Endodermal cell (in vitro differentiated cells): ENCODE measurements at places on chromosomes 4 and X.

DNA sequence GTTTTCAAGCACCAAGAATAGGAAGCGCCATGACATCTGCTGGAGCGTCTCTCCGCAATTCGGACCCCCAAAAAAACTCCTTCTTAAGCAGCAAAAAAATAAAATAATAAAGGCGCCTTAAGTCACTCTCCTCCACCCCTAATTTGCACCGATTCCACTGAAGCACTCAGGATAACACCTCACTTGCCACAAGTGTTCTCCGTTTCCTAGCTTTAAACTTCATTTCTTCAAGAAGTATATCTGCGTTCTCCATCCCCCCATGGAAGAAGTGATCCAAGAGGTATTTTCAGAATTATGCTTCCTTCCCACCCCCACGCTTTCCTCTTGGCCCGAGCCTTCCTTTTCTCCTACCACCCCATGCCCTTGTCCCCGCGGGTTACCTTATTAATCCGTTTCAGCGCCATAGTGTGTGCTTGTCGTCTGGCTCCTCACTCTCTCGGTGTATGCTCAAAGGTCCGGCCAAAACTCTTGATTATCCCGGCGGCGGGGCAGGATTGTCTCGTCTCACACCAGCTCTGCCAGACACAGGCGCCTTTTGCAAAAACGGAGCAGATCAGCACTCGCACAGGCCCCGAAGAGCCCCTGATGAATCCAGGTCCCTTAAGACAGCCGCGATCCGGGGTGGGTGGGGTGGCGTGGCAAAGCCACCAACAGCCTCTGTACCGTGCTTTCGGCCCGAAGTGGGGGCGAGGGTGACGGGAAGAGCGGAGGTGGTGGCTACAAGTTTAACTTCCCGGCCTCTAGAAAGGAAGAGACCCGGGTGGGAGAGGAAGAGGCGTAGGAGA, 1.1 kb downstream of the UBE2D3 start:
- no peak for DNase-seq

DNA sequence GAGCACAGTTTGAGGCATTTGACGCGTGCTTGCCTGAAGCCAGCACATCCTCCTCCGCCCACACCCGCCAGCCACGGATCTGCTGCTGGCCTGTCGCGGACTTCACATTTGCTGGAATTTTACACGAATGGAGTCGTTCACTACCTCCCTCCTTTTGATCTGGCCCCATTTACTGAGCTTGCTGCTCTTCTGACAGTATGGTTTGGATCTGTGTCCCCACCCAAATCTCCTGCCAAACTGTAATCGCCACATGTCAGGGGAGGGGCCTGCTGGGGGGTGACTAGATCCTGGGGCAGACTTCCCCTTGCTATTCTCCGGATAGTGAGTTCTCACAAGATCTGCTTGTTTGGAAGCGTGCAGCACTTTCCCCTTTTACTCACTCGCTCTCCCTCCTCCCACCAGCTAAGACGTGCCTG, 19.9 kb upstream of the CPLX1 start:
- DNase-seq: no peak

DNA sequence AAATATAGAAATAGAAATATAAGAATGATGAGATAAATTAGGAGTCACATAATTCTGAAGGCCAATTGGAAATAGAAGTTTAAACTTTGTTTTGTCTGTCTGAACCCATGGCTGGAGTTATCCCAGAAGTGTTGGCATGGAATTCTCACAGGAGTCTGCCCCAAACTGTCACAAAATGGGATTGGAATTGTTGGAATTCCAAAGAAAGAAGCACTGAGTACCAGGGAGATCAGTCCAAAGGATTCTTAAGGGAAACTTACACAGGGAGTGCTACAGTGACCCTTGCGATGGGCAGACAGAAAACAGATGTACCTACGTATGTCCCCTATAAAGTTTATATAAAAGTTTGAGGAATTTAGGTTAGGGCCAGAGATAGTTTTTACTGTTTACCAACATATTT, 1607.7 kb downstream of the ARAP2 start:
- no peak for DNase-seq

DNA sequence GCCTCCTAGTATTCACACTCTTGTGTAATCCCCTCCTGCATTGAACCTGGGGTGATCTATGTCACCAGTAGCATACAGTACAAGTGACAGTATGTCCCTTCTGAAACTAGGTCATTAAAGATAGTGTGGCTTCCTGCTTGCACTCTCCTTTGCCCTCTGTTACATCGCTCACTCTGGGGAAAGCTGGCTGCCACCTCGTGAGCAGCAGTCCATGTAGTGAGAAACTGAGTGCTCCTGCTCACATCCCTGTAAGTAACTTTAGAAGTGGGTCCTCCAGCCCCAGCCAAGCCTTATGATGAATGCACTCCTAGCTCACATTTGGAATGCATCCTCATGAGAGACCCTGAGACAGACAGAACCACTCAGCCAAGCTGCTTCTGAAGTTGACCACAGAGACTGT, 89.8 kb upstream of the TNIP3 start:
- no peak for DNase-seq

DNA sequence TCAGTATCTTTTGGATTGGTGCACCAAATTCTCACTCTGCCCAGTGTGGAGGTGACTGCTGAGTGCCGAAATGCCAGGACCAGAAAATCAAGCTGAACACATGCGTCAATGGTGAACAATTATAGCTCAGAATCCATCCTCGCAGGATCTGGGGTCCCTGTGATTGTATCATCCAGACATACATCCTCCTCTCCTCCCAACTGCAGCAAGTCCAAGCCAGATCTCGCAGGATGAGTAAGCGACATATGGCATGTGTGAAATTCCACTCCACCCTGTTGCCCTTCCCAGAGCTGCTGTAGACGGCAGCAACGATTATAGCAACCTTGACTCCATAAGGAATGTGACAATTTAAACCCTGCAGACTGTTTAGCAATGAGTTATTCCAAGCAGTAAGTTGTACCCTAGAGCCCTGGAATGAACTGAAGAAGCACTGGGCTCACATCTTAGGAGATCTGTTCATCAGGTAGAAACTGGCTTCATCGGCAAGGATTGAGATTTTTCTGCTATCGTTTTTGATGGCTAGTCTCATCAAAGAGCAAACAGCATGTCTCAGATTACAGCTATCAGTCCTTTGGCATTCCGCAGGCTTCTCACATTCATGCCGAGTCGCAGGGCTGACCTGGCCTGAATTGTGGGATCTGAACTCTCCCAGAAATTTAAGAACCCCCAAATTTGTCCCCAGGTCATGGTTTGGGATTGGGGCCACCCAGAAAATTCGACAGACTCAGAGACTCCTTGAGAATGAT, 35.5 kb upstream of the SORBS2 start:
- DNase-seq: peak; percentile 78

DNA sequence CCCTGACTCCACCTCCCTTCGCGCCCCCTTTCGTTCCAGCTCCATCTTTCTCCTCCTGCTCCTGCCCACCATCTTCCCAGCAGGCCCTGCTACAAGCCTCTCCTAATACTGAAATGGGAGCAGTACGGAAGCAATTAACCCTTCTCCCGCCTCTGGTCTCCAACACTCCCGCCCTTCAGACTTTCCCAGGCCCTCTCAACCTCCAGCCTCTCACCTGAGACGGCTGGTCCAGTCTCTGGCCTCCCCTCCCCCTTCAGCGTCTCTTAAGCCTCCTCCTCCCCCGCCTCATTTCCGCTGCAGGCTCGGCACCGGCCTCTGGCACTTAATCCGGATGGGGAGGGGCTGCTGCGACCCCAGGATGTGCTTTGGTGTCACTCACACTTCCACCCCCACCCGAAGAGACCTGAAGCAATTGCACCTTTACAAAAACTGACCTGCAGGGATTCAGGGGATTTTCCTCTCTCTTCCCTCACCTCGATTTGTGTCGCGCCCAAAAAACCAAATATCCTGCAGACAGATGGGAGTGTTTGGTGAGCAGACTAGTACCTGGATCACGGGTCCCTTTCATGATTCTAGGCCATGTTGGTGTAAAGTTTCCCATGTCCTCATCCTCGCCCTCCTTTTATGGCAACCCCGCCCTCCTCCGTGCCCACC, 657 bp downstream of the TCEAL8 start:
- DNase-seq: peak; percentile 98

DNA sequence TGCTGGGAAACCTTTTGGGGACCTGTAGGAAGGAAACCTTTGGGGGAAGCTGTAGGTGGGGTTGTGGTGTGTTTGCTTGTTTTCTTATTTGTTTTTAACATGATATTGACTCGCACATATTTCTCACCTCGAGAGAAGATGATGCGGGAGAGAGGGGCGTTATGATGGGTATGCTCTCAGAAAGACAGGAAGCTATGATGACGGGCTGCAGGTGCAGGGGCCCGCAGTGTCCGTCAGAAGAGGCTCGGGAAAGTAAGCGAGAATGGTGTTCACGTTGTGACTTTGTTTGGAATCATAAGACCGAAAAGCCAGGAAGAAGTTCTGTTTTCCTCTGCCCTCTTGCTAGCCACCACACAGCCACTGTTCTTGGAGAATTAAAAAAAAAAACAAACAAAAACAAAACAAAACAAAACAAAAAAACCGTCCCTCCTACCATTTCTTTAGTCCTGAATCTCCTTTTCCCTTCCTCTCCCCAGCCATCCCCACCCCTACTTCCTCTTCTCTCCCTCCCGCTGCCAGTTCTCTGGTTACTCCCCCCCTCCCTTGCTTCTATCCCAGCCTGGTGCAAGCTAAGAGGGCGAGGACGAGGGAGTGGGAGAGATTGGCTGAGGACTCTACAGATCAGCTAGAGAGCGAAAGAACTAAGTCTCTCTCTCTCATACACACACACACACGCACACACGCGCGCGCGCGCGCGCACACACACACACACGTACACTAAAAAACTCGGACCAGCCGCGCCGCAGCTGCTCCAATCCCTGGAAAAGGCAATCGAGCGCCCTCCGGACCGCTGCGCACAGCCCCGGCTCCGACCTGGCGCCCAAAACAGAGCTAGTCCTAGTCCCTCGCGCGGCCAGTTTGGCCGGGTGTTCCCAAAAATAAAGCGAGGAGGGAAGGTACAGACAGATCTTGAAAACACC, at the start of gene BMP3:
Gene BMP3, plus strand, starts transcription at position 648 of the 920 bp plus-strand sequence. CDS start 577 bp downstream, outside the sequence.
- DNase-seq: peak; percentile 78

GRCh38 chr4:135921081-135921480, 1611.2 kb downstream of the PCDH18 start:
- no peak for DNase-seq

GRCh38 chr4:183306811-183307210, 13.3 kb downstream of the CLDN22 start:
- no peak for DNase-seq

GRCh38 chrX:3576886-3577501, 136.5 kb downstream of the PRKX start:
- no peak for DNase-seq

GRCh38 chr4:128516301-128516969, 228.8 kb upstream of the PGRMC2 start:
- no peak for DNase-seq

DNA sequence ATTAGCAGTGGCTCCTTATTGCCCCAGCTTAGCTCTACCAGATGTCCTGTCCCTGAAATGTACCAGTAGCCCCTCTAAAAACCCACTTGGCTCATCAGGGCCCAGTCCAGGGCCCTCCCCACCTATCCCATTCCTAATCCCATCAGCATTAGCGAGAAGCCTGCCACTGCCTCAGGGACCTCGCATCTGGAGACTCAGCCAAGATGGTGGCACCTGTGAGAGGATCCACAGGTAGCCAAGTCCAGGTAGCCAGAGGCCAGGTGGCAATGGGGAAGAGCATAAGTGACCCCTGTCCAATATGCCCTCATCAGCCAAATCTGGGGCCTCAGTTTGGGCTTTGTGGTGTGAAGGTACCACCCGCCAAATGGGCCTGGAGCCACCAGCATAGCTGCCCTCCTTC, 97.7 kb downstream of the MAMLD1 start:
- DNase-seq: no peak

- DNase-seq: no peak
Measured at GRCh38 chr4:163556650-163557391, 62.3 kb downstream of the TMA16 start.

GRCh38 chr4:89226665-89227574, 80.7 kb downstream of the GPRIN3 start:
- DNase-seq: peak; percentile 95

DNA sequence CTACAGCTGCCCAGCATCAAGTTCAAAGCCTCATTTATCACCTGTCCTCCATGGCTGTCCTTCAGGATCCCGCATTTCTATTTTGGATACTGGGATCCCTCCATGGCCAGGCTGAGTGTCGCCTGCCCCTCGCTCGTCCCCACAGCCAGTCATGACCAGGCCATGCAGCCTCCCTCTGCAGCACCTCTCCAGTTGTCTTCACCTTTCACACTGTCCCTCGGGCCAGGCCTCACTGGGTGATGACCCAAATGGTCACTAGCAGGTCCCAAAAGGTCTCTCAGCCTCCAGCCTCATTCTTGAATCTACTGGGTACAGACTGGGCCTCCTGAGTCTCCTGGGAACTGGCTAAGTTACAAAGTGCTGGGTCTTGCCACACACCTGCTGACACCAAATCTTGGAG, 48.7 kb upstream of the HELT start:
- no peak for DNase-seq

GRCh38 chr4:4383085-4383484, 3.8 kb upstream of the NSG1 start:
- DNase-seq: no peak

GRCh38 chr4:153212736-153213135, 8.5 kb downstream of the TRIM2 start:
- DNase-seq: no peak

DNA sequence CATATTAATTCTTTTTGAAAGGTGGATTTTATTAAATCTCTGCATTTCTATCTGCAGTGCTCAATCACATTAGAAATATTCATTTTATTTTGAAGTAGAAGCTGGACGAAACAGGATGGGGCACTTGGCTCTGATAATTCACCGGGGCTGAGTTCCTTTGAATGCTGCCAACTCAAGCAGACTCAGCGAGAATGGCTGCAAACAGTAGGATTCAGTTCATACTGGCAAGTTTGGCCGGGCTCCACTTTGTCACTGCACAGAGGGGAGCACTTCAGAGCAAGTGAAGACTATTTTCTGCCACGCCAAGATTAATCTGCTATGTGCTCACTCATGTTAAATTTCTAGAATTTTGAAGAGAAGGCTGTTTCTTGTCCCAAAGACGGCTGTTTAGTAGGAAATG, 30.7 kb upstream of the KLHL8 start:
- no peak for DNase-seq

GRCh38 chrX:39802354-39802753, 295.4 kb downstream of the BCOR start:
- DNase-seq: no peak

- DNase-seq: no peak
Measured at GRCh38 chr4:184848510-184848909, 22.7 kb upstream of the ACSL1 start.

DNA sequence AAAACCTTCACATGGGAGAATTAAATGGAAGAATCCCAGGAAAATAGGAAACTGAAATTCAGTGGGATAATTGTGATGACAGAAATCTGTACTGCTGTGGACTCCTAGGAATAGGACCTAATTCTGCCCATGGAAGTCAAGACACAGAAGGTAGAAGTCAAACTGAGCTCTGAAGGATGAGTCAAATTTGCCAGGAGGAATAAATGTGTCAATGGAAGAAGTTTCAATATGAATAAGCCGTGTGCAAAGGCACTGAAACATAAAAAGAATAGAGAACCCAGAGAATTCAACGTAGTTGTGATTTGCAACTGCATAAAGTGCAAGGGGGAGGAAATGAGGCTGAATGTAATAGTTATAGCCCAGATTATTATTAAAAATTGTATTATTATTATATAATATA, 11.6 kb downstream of the ENAM start:
- no peak for DNase-seq

GRCh38 chr4:132818091-132818490, 331.0 kb upstream of the PCDH10 start:
- DNase-seq: peak; percentile 91
